ENCODE measurements at places on chromosomes 11 and 22.

- no peak for DNase-seq
These were observed 168.6 kb upstream of the UBASH3B start for GRCh38 chr11:122486793-122487495.

DNA sequence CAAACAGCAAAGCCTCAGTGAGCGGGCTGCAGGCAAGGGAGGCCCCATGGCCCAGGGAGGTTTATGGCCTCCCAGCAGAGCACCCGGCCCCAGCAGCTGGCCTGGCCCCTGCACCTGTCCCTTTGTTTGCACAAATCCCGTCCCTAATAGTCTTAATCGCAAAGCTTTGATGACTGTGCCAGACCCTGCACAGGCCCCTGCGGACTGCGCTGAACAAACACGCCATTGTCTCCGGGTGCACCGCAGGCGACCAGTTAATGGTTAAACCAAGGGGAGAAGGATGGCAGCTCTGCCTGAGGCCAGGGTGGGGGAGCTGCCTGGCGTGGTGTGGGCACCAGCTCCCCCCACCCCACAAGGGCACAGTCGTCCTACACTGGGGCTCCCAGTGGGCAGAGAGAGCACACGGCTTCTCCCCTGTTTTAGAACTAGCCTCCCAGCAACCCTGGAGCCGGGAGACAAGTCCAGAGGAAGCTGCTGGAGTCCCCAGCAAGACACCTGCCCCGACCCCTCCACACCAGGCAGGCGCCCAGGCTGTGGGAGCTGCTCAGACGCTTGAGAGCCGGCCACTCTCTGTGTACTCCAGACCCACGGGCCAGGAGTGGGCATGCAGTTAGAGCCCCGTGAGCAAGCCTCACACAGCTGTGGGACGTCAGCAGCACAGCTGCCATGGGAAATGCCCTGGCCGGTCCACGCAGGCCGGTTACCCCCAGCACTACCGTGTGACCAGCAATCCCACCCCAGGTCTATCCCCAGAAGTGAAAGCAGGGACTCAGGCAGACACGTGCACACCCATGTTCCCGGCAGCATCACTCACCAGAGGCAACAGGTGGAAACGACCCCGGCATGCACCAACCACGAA lies 39.7 kb upstream of the TH start:
- DNase-seq: no peak

GRCh38 chr22:42310291-42311015 lies 40.0 kb upstream of the TCF20 start:
- no peak for DNase-seq

DNA sequence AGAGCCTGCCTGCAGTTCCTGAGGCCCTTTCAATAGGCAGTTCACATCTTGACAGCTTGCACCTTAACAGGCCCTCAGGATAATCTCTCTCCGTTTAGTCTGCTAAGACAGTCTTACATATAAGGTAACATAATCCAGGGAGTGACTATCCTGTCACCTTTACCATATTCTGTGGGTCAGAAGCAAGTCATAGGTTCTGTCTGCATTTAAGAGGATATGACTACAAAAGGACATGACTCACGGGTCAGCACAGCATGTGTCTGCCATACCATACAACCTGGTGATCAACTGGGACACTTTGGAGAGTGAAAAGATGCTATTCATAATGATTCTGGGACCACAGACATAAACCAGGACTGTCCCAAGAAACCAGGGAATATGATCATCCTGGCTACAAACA lies 611.1 kb downstream of the SOX6 start:
- DNase-seq: no peak

DNA sequence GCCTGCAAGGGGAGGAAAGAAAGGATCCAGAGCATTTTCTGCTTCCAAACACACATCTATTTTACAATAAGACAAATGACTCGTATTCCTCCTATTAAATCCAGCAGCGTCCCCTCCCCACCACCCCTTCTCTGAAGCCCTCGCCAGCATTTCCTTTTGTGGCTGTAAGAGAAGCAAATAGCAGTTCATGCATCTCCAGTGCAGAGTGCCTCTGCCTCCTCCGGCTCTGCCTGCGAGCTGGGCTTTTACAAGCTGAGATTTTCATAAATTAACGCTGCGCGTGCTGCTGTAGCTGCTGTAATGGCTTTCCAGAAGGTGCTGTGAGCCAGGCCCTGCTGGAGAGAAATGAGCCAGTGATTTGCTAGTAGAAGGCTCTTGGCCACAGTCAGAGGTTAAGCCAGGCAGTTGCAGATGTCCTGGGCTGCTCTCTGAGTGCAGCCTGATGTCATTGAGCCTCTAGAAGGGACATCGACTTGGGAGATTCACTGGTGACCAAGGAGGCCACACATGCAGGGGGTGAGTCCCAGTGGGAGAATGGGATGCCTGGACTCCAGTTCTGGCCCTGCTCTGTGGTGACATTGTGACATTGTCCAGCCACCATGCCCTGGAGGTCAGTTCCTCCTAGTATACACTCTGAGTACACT lies 134.5 kb upstream of the NAV2 start:
- DNase-seq: peak; percentile 67

DNA sequence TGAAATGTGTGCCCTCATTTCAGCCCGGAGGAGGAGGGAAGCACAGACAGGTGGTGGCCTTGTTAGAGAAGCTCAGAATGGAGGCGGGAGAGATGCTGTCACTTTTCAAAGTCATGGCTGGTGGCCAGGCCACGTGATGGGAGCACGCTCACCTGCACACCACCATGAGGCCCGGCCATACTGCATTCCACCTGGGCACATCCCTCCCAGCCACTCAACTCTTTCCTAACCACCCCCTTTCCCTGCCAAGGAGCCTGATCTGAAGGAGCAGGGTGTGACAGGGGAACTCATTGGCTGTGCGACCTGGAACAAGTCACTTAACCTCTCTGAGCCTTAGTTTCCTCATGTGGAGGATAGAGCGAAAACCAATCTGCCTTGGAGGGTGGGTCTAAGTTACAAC lies 364.5 kb downstream of the CTTN start:
- no peak for DNase-seq

DNA sequence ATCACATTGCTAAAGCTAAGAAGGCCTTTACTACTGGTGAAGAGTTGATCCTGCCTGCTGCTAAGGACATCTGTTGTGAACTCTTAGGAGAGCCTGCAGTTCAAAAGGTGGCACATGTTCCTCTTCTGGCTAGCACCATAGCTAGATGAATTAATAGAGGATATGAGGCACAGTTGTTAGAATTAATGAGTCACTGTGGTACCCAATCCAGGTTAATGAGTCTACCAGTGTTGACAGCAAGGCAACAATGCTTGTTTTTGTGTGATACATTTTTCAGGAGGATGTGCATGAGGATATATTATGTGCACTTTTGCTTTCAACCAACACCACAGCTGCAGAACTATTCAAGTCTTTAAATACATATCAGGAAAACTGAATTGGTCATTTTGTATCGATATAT lies 12.0 kb downstream of the C11orf58 start:
- DNase-seq: no peak

- DNase-seq: no peak
These were observed 5.4 kb downstream of the DDIAS start for GRCh38 chr11:82906931-82907330.

DNA sequence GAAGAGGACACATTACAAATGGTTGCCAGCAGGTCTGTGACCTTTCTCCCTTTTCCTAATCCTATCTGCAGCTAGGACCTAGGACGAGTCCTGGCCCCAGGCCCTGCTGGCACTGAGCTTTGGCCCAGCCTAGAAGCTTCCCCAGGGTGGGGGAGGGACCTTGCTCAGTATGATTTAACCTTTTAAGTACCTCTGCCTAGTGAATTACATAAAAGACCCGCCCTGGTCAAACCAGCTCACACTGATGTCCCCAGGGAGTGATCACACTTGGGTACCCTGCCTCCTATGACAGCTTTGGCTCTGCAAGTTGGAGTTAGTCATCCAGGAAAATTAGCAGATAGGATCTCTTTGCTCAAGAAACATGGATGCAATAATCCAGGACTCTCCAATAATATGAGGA lies 21.9 kb downstream of the ASCC2 start:
- DNase-seq: no peak

GRCh38 chr11:122424636-122425035 lies 230.9 kb upstream of the UBASH3B start:
- no peak for DNase-seq

- DNase-seq: no peak
These were observed 11.4 kb downstream of the ZNRF3 start for GRCh38 chr22:28894807-28895206.

- no peak for DNase-seq
These were observed 12.2 kb downstream of the CTTN start for GRCh38 chr11:70410276-70411205.

DNA sequence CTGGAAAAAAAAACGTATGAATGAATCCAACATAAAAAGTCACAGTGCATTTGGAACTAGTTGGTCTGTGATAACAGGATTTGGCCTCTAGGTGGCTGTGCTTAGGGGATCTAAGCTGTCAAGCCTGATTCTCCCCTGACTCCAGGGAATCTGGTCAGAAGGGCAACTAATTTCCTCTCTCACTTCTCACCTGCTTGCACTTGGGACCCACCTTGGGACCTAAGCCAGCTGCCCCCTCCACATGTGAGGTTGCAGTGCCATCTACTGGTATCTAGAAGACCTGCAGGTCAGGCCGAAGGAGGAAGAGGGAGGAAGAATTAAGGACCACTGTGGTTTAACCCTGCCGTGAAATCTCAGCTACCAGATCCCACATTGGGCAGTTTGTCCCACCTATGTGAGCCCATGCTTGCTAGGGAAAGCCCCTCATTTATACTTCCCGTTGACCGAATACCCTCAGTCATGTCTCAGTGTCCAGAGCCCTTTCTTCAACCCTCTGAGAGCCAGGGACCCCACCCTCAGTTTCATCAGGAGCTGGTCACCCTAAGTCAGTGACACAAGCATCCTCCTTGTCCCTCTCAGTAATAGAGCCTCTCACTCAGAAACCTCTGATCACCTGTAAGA lies 33.2 kb upstream of the CAVIN3 start:
- DNase-seq: peak; percentile 15

GRCh38 chr11:63518548-63518947 lies 12.7 kb downstream of the LGALS12 start:
- peak; percentile 68 for DNase-seq

DNA sequence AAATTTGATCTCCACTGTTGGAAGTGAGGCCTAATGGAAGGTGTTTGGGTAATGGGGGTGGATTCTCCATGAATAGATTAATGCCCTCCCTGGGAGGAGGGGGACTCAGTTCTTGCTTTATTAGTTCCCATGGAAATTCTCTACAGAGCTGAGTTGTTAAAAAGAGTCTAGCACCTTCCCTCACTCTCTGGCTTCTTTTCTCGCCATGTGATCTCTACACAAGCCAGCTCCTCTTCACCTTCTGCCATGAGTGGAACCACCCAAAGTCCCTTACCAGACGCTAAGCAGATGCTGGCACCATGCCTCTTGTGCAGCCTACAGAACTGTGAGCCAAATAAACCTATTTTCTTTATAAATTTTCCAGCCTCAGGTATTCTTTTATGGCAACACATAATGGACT lies 465.8 kb upstream of the ANO5 start:
- no peak for DNase-seq

- DNase-seq: no peak
These were observed 53.9 kb upstream of the RCE1 start for GRCh38 chr11:66789097-66789890.

DNA sequence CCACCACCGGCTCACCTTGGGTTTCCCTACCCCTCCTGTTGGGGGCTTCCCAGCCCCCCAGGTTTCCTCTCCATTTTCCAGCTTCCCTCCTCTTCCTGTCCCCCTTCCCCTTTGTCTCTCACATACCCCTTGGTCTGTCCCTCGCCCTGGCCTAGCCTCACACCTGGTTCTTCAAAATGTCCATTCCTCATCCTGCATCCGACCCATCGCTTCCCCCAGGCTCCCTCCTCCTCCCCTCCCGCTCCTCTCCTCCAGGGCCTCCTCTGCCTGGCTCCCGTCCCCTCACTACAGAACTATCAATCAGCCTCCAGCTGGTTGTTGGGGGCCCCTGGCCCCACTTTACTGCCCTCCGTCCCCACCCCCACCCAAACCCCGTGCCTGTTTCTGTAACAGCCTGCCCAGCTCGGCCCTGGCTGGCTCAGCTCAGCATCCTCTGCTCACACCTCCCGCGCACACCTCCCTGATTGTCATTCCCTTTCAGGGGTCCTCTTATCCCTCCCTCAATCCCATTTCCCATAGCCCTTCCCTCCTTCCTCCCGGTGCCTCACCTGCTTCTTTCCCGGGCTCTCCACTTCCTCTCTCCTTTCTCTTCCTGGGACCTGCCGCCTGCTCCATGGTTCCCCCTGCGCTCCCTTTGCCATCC lies 1.2 kb downstream of the CNIH2 start:
- DNase-seq: no peak

DNA sequence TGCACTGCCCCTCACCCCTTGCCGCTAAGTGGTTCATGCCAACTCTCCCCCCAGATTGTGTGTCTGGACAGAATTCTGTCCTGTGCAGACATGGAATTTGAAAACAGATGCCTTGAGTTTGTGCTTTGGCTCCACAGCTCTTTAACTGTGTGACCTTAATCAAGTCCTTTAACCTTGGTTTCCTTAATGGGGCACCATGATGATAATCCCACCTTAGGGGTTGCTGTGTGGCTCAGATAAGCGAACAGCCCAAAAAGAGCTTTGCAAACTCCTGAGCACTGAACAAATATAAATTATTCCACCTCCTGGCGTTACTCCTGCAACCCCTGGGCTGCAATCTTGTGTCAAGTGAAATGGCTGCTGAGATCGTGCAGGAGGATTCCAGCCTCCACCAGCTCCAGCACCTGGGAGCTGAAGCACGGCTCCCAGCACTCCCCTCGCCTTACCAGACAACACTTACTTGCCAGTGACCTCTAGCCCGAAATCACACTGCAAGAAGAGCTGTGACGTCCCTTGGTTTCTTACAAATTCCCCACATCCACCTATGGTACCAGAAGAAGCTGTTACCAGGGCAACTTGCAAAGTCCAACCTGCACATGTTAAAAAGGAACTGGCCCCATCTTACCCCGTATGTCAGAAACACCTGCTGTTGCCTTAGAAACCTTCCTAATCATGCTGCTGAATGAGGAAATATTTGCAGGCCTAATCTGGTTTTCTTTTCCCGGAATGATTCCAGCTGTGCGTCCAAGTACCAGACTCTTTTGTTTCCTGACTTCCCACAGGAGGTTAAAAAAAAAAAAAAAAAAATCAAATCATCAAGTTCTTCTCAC lies 13.2 kb downstream of the VPS37C start:
- no peak for DNase-seq
